ENCODE measurements at places on chromosomes 13 and 19.

DNA sequence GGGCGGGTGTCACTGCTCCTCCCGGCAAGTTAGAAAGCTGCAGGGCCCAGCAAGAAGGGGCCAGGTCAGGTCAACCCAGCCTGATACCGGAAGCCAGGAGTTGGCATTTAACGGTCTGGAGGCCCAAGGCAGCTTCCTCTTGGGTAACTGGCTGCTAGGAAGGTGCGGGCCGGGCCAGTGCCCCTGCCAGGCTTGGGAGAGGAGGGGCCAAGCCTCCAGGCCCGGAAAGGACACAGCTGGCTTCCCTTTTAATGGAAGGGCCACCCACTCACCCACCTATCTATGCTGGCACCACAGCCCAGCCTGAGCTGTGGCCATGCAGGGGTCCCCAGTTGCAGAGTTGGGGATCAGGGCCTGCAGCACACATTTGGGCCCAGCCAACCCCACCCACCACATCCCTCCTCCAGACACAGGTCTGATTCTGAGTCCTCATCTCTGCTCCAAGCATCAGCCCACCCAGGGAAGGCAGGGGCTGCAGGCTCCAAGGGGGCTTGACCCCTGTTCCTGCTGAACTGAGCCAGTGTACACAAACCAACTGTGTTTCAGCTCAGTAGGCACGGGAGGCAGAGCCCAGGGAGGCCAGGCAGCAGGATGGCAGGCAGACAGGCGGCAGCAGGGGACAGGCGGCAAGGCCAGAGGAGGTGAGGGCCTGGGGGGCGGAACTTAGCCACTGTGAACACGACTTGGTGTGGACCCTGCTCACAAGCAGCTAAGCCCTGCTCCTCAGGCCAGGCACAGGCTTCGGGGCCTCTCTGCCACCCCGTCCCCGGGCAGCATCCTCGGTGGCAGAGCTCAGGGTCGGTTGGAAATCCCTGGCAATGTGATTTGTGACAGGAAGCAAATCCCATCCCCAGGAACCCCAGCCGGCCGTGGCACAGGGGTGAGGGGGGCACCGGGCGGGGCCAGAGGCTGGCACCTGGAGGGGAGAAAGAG is 40.8 kb downstream of the ZSWIM4 start:
- DNase-seq = no peak

- no peak for DNase-seq
Measured at GRCh38 chr13:112637017-112637801, 49.3 kb upstream of the TUBGCP3 start.

GRCh38 chr13:44313674-44314073 is 60.0 kb upstream of the SERP2 start:
- no peak for DNase-seq

DNA sequence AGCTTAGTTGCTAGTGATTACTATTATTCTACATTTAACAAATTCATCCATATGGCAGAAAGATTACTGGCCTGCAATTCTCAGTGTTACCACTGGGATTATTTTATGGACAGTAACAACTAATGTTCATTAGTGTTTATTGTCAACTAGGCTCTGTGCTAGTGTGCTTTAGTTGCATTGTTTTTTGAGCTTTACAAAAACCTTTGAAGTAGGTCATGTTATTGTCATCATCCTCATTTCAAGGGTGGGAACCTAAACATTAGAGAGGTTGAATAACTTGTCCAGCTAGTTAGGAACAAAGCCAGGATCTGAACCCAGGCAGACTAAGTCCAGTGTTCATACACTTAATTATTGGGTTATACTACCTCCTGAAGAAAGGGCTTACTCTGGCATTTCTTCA is 27.8 kb upstream of the TDRD3 start:
- no peak for DNase-seq

DNA sequence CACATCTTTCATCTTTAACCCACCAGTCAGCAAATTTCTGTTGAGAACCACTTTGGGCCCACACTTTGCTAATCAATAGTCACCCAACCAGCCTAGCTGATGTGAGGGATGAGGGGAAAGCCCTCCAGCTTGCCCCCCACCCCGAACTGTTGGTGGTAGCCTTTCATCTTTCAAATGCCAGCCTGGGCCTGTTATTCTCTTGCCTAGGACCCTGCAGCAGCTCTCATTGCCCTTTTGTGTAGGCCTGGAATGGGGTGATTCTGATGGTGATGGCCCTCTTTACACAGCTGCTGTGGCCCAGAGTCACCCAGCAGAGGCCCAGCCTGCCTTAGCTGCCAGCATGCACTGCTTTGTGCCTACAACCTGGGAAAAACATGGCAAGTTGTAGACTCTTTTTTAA is 294.5 kb downstream of the SLC7A1 start:
- DNase-seq = no peak

DNA sequence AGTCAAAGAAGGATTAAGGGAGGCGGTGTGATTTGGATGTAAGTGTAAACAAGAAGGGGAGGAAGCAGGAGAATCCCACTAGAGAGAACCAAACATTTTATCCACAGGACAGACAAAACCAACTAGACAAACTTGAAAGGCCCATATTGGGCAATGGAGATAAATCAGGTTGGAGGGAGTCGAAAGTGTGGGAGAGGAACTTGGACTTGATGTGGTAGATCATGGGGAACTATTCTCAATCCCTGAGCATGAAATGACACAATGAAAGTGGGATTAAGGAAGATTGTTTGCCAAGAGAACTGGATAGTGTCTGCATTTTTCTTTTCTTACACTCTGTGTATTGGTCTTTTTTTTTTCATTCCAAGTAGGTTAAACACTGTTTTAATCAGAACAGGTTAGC is 17.9 kb downstream of the GPR183 start:
- no peak for DNase-seq

DNA sequence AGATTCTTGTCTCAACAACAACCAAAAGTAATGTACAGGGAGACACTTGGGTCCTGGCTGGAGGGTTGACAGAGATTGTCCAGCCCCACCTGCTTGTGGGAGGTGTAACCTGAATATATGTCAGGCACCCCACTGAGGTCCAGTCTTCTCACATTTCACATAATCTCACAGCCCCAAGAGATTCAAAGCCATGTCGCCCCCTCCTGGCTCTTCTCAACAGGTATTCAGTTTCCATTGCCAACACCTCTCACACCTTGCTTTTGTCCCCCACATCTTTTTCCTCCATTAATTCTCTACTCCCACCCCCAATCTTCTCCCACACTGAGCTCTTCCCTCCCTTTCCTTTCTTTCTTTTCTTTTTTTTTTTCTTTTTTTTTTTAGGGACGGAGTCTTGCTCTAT is 11.2 kb downstream of the UNC13A start:
- no peak for DNase-seq

Measured in T-cell (primary cell).